ENCODE measurements at places on chromosomes 1 and 21.

DNA sequence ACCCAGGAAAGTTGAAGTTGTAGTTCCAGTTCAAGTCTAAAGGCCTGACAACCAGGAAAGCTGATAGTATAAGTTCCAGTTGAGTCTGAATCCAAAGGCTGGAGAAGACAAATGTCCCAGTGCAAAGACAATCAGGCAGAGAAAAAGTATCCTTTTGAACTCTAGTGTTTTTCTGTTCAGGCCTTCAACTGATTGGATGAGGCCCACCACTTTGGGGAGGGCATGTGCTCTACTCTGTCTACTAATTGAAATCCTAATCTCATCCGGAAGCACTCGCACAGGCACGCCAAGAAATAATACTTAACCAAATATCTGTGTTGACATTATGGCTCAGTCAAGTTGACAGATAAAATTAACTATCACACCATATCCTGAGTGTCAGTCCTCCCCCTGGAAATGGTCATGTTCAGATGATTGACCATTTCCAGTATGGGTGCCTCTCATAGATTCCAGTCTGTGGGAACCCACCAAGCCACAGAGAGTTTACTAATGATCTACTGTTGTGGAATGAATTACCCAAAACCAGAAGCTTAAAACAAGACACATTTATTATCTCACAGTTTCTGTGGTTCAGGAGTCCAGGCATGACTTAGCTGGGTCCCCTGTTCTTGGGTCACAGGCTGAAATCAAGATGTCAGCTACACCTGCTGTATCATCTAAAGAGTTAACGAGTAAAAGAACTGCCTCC lies 296.3 kb upstream of the ZP4 start:
- DNase-seq: no peak

GRCh38 chr1:208054911-208055379 lies 144.0 kb upstream of the CD34 start:
- no peak for DNase-seq

- DNase-seq: no peak
Observed at GRCh38 chr1:226017070-226017469, 17.9 kb upstream of the SDE2 start.

GRCh38 chr1:37948841-37949240 lies 2.0 kb upstream of the INPP5B start:
- DNase-seq: no peak

DNA sequence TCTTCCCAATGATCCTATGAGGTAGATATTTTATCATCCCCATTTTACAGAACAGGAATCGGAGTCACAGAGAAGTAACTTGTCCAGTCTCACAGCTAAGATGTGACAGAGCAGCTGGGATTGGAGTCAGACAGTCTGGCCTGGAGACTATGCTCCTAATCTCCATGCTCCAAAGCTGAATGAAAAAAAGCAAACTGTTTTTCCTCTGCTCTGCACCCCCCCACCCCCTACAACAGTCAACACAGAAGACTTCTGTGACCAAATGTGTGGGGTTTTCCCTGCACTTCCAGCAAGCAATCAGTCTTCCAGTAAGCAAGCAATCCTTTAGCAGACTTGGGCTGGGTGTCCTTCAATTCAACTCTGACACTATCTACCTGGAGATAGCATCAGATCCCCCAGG lies 33.2 kb downstream of the KIRREL1 start:
- no peak for DNase-seq

GRCh38 chr1:203185585-203185984 lies 919 bp downstream of the CHI3L1 start:
- DNase-seq: peak; percentile 17

Measured in suprapubic skin (tissue), 4 donors.